ENCODE measurements at places on chromosomes 7 and 10.

- no peaks in the 10 kb centered on the region for H3K36me3 ChIP-seq
- H3K4me1 ChIP-seq: peaks cover 52% of the 10 kb centered on the region
- H3K4me3 ChIP-seq: peak overlapping the region; percentile 88
- peaks cover 9% of the 10 kb centered on the region for H3K27me3 ChIP-seq
- peak overlapping the region; percentile 88 for H3K27ac ChIP-seq
- peak; percentile 89 for ATAC-seq
These were observed 3.5 kb downstream of the MXI1 start for GRCh38 chr10:110210674-110211464.

- H3K4me1 ChIP-seq: peaks cover 21% of the 10 kb centered on the region
- no peak overlapping the region for H3K4me3 ChIP-seq
- ATAC-seq: no peak
- no peaks in the 10 kb centered on the region for H3K36me3 ChIP-seq
- H3K27ac ChIP-seq: no peak overlapping the region
These were observed 100.4 kb downstream of the CDH23 start for GRCh38 chr10:71496927-71497762.

GRCh38 chr7:45416846-45417245 lies 157.3 kb upstream of the ADCY1 start:
- H3K4me3 ChIP-seq: no peak overlapping the region
- H3K27me3 ChIP-seq: peaks cover 9% of the 10 kb centered on the region
- no peak overlapping the region for H3K27ac ChIP-seq
- no peak for ATAC-seq

GRCh38 chr7:20596653-20597052 lies 18.8 kb upstream of the ABCB5 start:
- H3K4me3 ChIP-seq: no peak overlapping the region
- peaks cover 16% of the 10 kb centered on the region for H3K27me3 ChIP-seq
- ATAC-seq: no peak
- H3K36me3 ChIP-seq: no peaks in the 10 kb centered on the region
- H3K27ac ChIP-seq: no peak overlapping the region
- peaks cover 7% of the 10 kb centered on the region for H3K4me1 ChIP-seq

DNA sequence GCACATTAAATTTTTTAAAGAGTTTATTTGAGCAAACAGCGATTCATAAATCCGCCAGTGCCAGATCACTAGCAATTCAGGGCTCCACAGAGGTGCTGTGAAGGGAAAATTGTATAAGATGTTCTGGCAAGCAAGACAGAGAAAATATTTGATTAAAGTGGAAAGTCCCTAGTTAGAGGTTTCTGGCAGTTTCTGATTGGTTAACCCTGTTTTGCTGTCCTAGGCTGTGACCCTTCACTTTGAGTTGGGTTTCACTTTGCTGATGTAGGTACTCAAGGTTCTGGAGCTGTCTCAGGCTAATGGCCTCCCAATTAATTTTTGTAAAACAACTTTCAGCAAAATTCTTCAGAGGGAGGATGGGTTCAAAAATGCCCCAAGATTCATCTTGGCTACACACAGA lies 79.4 kb upstream of the NXPH1 start:
- no peak overlapping the region for H3K4me3 ChIP-seq
- H3K27ac ChIP-seq: no peak overlapping the region
- ATAC-seq: no peak
- H3K27me3 ChIP-seq: peaks cover 18% of the 10 kb centered on the region
- no peaks in the 10 kb centered on the region for H3K4me1 ChIP-seq

GRCh38 chr7:77441046-77441445 lies 24.9 kb upstream of the GSAP start:
- H3K4me1 ChIP-seq: peaks cover 5% of the 10 kb centered on the region
- no peaks in the 10 kb centered on the region for H3K27me3 ChIP-seq
- no peak for ATAC-seq
- H3K36me3 ChIP-seq: no peaks in the 10 kb centered on the region

GRCh38 chr10:91311601-91312381 lies 91.3 kb downstream of the PCGF5 start:
- H3K27me3 ChIP-seq: peaks cover 19% of the 10 kb centered on the region
- no peak overlapping the region for H3K27ac ChIP-seq
- ATAC-seq: no peak
- no peaks in the 10 kb centered on the region for H3K4me1 ChIP-seq
- H3K36me3 ChIP-seq: no peaks in the 10 kb centered on the region

GRCh38 chr10:76430061-76430645 lies 998.7 kb downstream of the LRMDA start:
- ATAC-seq: no peak
- H3K4me1 ChIP-seq: no peaks in the 10 kb centered on the region
- no peak overlapping the region for H3K27ac ChIP-seq
- no peaks in the 10 kb centered on the region for H3K36me3 ChIP-seq

DNA sequence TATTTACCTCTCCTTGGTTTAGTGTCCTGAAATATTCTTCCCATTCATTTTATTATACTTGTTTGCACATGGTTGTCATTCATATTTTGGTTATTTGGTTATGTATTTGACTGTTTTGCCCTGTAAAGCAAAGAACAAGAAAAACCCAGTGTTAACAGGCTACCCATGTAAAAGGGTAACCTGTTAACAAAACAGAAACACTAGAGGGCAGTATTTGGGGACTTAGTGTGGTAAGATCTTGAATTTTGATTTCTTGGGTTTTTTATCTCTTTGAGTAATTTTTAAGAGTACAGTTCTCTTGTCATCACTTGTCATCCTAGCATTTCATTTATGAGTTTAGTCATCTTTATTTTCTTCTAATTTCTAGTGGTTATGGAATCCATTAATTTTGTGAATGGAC lies 51.3 kb downstream of the POLL start:
- no peaks in the 10 kb centered on the region for H3K4me1 ChIP-seq
- no peak for ATAC-seq
- peaks cover 45% of the 10 kb centered on the region for H3K36me3 ChIP-seq
- H3K27me3 ChIP-seq: no peaks in the 10 kb centered on the region
- no peak overlapping the region for H3K4me3 ChIP-seq

DNA sequence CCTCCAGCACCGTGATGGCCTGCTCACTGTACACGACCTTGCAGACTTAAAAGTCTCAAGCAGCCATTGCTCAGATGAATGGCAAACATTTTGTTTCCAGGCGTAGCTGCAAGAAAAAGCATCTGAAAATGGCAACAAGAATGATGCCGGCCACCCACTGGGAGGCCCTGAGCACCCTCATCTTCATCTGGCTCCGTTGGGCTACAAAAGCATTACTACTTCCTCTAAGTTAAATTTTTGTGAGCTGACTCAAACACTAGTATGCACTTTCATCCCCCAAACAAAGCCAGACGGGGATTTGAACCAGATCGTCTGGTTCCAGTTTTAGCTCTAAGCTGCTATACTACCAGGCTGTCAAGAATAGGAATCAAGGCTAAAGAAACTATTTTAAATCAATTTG lies 116.6 kb upstream of the CDK1 start:
- peaks cover 19% of the 10 kb centered on the region for H3K36me3 ChIP-seq
- no peaks in the 10 kb centered on the region for H3K4me1 ChIP-seq
- no peaks in the 10 kb centered on the region for H3K27me3 ChIP-seq
- H3K27ac ChIP-seq: no peak overlapping the region

DNA sequence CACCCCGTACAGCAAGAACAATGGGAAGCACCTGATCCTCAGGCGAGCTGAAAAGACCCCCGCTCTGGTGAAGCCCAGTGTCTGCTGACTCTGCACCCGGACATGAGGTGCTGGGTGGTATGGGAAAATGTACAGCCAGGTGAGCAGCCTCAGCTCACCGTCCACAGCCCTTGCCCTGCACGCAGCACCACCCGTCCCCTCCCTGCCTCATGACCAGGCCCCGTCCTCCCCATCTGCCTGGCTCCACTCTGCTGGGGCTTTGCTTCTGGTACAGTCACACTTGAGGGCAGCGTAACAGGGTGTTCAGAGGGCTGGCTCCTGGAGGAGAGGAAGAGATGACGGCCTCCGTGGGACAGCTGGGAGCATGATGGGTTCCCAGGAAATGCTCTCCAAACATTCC lies 49.1 kb downstream of the NCAPG2 start:
- H3K4me1 ChIP-seq: no peaks in the 10 kb centered on the region
- peaks cover 33% of the 10 kb centered on the region for H3K36me3 ChIP-seq
- ATAC-seq: peak; percentile 46

GRCh38 chr10:119119400-119119799 lies 15.5 kb downstream of the DENND10 start:
- ATAC-seq: no peak
- no peaks in the 10 kb centered on the region for H3K27me3 ChIP-seq
- H3K27ac ChIP-seq: no peak overlapping the region

- no peaks in the 10 kb centered on the region for H3K36me3 ChIP-seq
- no peaks in the 10 kb centered on the region for H3K4me1 ChIP-seq
- no peak overlapping the region for H3K27ac ChIP-seq
- no peak for ATAC-seq
These were observed 100.4 kb downstream of the WDR37 start for GRCh38 chr10:1156616-1156886.

DNA sequence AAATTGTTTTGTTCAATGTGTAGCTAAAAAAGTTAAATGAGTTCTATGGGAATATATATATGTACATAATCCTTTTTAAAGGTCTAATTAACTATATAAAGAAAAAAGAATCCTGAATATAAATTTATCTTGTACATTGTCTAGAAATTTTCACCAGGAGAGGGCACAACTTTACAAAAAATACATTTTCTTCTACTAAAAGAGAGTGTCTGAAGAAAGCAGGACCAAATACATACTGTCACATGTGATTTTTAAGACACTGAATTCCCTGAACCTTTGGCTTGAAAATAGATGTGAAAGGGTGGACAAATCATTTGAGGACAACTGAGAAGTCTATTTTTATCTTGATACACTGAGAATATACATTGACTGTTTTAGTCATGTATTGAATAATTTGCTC lies 204.3 kb downstream of the DGKB start:
- H3K36me3 ChIP-seq: no peaks in the 10 kb centered on the region
- H3K27me3 ChIP-seq: no peaks in the 10 kb centered on the region
- H3K4me1 ChIP-seq: no peaks in the 10 kb centered on the region
- H3K27ac ChIP-seq: no peak overlapping the region
- ATAC-seq: no peak

DNA sequence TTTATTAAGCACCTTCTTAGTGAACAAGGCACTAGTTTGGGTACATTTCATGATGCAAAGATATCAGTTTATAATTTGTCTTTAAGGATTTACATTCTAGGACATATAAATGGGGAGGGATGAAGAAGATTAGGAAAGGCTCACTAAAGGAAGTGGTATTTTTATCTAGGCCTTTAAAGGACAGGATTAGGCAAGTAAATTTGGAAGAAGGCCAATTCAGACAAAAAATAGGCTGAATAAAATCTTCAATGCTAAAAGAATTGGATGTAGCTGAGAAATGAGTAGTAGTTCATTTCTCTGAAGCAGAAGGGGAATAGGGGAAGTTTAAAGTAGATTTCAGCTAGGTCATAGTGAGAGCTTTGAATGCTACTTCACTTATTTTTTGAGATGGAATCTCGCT lies 4.8 kb upstream of the FAM24B start:
- no peak overlapping the region for H3K27ac ChIP-seq
- peaks cover 11% of the 10 kb centered on the region for H3K4me1 ChIP-seq
- no peak for ATAC-seq
- H3K27me3 ChIP-seq: no peaks in the 10 kb centered on the region
- no peak overlapping the region for H3K4me3 ChIP-seq
- peaks cover 16% of the 10 kb centered on the region for H3K36me3 ChIP-seq

DNA sequence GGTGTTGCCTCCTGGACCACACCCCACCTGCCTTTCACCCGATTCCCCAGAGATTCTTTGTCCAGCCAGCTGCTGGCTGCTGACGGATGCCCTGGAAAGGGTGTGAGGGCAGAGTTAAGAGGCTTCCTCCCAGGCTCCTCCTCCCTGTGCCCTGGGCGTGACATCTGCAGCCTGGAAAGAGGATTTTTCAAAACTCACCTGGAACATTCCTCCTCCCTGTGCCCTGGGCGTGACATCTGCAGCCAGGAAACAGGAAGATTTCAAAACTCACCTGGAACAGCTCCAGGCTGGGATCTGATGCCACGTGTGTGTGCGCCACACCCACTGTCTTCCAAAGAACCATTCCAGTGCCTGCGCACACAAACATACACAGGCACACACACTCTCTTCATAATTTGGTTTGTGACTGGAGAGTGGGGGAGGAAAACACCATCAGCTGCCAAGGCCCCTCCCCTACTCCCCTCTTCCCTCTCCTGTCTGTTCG lies 5.2 kb downstream of the MARVELD1 start:
- peaks cover 14% of the 10 kb centered on the region for H3K4me1 ChIP-seq
- H3K36me3 ChIP-seq: no peaks in the 10 kb centered on the region
- no peak overlapping the region for H3K4me3 ChIP-seq
- H3K27ac ChIP-seq: no peak overlapping the region

- no peak overlapping the region for H3K27ac ChIP-seq
- no peaks in the 10 kb centered on the region for H3K36me3 ChIP-seq
- H3K27me3 ChIP-seq: peaks cover 10% of the 10 kb centered on the region
- no peak for ATAC-seq
These were observed 369.6 kb downstream of the KCNMA1 start for GRCh38 chr10:77267703-77268675.

Data from stimulated activated memory B cell treated with anti-CD40 and anti-IgM and Interleukin-4, amounts not matched to agents 10 μg/mL and 1 μg/mL and 100 μg/mL, for 72 hours (primary cell).